ENCODE measurements at places on chromosomes 2 and 18.

GRCh38 chr2:102030855-102031527 lies 39.2 kb downstream of the IL1R2 start:
- no peak for DNase-seq

GRCh38 chr2:127279781-127280180 lies 14.2 kb downstream of the ERCC3 start:
- DNase-seq = no peak

DNA sequence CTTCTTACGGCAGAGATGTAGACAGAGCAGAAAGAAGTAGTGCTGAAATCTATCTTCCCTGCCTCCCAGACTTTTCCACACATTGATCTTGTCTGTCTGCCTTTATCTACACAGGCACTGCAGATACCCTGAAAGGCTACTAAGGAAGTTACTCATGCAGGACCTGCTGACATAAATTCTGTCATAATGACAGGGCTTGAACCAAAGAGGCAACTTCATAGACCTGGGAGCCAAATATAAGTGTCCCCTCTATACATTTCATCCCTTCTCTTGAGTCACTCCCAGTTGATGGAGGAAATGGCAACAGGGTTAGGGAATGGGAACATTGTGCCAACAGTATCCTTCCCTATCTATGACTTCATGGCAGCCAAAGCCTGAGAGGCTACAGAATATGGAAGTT lies 157.5 kb downstream of the TNS1 start:
- DNase-seq = no peak

DNA sequence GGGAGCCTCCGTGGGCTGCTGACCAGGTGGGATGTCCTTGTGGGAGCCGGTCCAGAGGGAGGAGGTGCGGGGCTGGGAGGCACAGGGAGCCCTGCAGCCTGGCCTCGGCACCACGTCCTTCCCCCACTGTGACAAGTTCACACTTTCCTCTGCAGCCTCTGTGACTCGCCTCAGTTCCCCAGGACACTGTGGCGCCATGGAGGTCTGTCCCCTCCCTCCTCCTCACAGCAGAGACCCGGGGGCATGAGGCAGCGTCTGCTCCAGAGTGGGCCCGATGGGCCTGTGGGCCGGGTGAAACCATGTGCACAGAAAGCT lies 27.3 kb upstream of the KCNG2 start:
- no peak for DNase-seq

DNA sequence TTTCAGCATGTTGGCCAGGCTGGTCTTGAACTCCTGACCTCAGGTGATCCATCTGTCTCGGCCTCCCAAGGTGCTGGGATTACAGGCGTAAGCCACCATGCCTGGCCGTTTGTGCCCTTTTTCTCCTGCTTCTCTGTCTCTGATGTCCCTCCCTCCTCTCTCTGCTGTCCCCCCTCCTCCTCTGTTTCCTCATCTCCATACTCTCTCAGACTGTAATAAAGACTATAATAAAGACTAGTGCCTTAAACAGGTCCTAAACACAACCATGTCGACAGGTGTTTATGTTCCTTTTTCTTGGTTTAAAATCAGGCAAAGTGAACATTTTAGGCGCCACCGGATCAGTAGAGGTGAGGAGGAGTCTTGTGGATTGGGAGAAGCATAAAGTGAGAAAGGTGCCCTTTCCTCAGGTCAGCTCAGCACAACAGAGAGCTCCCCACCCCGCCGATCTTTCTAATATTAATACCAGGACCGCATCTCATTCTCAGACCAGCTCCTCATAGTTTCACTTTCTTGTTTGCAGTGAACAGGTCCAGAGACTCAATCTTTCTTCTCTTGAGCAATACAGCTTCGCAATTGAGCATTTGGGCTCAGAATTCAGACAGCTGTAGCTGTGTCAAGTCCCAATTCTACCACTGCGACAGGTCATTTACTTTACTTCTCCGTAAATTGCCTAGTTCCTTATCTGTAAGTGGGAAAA lies 23.7 kb downstream of the TIMM21 start:
- DNase-seq = no peak

- no peak for DNase-seq
Measured at GRCh38 chr18:50848061-50848551, 28.3 kb upstream of the MRO start.

- no peak for DNase-seq
Measured at GRCh38 chr18:12032786-12033642, 51.7 kb downstream of the IMPA2 start.

GRCh38 chr2:218717262-218717661 lies 6.6 kb downstream of the TTLL4 start:
- DNase-seq = no peak

DNA sequence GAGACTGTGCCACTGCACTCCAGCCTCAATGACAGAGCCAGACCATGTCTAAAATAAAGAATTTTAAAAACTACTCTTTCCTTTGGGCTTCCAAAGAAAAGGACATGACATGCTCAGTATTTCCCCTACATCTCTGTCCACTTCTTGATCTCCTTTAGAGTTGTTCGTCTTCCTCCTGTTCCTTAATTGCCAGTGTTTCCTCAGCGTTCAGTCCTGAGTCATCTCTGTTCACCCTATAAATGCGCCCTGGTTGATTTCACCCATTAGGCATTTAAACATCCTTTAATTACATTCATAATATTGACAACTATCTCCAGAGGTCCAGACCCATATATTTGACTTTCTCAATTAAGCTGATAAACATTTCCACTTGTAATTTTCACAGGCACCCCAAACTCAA lies 64.0 kb downstream of the AAK1 start:
- DNase-seq = no peak
